ENCODE measurements at places on chromosomes 2 and 18.

- DNase-seq, result no peak
These were observed 31.4 kb upstream of the CTLA4 start for GRCh38 chr2:203835892-203836800.

DNA sequence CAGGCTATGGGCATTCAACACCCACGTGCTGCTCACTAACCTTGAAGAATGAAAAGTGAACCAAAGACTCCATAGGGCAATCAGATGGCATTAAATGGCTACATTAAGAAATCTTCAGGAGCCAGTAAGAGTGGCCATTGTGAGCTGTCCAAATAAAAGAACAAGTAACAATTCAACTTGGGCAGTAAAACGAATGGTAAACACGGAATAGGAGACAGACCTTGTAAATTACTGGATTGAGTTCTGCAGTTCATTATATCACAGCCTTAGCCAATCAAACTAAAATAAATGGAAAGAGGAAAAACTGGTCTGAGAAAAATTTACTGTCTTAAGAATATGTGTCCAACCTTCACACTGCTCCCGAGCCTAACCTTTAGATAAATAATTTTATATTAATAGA, 306.5 kb upstream of the ZNF521 start:
- no peak for DNase-seq

DNA sequence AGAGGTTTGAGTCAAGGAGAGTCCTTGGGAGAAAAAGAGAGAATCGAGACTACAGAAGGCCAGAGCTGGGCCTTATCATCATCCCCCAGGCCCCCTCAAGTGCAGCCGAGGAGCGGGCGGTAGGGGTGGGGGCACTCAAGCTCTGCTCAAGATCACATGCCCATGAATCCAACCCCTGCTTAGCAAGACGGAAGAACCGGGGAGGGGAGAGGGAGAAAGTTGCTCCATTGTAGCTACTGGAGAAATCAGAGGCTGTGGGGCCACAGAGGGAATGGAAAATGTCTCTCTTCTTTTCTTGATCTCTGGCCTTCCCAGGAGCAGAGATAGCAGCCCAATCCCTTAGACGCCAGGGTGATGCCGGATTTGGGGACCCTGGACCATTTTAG, 14.6 kb downstream of the SLC4A3 start:
- no peak for DNase-seq

- DNase-seq, result no peak
These were observed 812.5 kb upstream of the CHAC2 start for GRCh38 chr2:52955079-52955478.

DNA sequence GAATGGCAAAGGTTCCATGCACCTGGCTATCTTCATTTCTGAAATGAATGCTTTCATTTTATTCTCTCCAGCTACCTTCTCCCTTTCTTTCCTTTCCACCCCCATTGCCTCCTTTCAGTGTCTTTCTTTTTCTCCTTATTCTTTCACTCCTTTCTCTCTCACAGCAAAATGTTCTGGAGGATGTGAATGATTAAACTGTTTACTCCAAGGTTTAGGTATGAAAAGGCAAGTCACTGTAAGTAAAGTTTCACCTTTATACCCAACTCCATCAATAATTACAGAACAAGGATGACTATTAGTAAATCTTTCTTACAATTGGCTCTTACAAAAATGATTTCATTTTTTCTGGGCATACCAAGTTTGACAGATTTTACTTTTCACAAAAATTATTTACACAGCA, 4.3 kb downstream of the PAX8 start:
- DNase-seq, result no peak

GRCh38 chr18:13180614-13181375, 37.8 kb upstream of the LDLRAD4 start:
- no peak for DNase-seq

Measured in GM04503 (cell line).